Gastroesophageal sphincter (tissue), 4 donors: ENCODE measurements at places on chromosomes 6 and 20.

DNA sequence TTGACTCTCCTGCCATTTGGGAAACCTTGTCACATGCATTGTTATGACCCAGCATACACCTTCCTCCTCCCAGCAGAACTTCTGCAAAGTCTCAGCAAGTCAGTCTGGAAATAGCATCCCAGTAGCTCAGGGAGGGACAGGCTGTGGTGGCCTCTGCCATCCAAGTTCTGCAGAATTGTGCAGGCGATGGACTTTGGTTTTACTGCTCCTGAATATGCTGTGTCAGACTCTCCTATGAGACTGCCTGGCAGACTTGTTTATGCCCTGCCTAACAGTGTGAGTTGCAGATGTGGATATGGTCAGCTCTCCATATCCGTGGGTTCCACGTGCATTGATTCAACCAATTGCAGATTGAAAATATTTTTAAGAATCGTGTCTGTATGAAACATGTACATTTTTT is 52.8 kb downstream of the SNRNP48 start:
- no peak for ATAC-seq

GRCh38 chr6:142015011-142015410 is 117.7 kb upstream of the GJE1 start:
- ATAC-seq, result no peak

GRCh38 chr6:90406142-90406794 is 109.6 kb upstream of the BACH2 start:
- no peak for ATAC-seq

GRCh38 chr6:1971612-1972011 is 273.8 kb downstream of the GMDS start:
- ATAC-seq, result no peak

GRCh38 chr6:128438393-128438792 is 82.0 kb downstream of the PTPRK start:
- ATAC-seq, result no peak

- no peak for ATAC-seq
Measured at GRCh38 chr6:42745083-42745639, 742 bp downstream of the TBCC start.

- ATAC-seq, result peak; percentile 92
Measured at GRCh38 chr20:46400253-46400652, 6.2 kb downstream of the ELMO2 start.

DNA sequence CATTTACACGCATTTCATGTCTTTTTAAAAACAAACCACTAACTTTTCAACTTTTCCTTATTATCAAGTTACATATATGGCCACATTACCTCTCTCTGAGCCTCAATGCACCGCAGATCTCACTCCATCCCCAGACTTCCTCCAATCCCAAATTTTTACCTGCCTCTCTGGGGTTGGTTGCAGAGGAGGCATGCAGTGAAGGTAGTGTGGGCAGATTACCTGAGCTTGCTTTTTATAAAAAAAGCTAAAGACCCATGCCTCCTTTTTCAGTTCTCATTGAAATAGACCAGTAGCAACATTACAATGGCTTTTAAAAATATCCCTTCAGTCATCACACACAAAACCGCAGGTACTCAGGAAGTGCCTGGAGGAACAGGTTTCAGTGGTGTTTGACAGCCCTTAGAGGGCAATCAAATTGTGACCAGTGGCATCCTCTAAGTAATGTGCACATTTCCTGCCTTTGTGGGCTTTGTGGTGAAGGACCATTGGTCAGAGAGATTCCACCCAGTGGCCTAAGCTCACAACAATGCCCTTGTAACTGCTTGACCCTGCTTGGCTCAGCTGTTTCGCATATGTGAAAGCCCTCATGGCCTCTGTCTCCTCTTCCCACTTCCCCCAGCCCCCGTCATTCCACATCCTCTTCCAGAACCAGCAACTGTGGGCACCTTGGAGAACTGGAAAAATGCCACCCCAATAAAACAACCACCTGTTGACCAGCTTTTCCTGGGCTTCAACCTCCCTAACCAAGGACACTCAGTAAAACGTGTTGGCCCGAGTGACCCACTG is 30.2 kb upstream of the IL17A start:
- no peak for ATAC-seq

GRCh38 chr6:50520326-50521266 is 192.7 kb upstream of the TFAP2D start:
- no peak for ATAC-seq
